ENCODE measurements at places on chromosomes 16 and 17. TPM values are rescaled to one million over a fixed set of nuclear protein-coding genes. Genes with fewer than 3 reads are reported as not detected.

Gene LRRC37B
- total RNA-seq: 6.7 TPM

DNA sequence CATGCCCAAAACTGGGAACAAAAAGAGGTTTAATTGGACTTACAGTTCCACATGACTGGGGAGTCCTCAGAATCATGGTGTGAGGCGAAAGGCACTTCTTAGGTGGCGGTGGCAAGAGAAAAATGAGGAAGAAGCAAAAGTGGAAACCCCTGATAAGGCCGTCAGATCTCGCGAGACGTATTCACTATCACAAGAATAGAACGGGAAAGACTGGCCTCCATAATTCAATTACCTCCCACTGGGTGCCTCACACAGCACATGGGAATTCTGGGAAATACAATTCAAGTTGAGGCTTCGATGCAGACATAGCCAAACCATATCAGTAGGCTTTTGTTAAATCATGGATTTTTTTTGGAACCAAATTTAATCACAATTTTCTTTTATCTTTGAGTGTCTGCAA, 24.4 kb downstream of the RBL2 start:
- DNase-seq: no peak
- no peaks in the 10 kb centered on the region for H3K27me3 ChIP-seq
- H3K4me1 ChIP-seq: no peaks in the 10 kb centered on the region
- peaks cover 5% of the 10 kb centered on the region for H3K36me3 ChIP-seq
- no peak overlapping the region for H3K4me3 ChIP-seq

DNA sequence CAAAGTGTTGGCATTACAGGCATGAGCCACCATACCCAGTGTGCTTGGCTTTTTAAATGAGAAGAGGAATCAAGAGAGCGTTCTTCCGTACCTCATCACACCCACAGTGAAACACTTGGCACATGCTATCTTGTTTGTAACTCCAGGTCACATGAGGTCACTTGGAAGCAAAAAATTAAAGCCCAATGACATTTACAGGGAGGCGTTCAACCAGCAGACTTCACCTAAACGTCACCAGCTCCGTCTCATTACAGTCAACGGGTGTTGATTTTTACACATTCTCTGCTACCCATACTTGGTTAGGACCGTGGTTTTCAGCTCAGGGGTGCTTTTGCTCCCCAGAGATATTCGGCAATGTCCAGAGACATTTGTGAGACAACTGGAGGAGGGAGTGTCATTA, 127.0 kb downstream of the XYLT1 start:
- H3K27me3 ChIP-seq: no peaks in the 10 kb centered on the region
- H3K4me3 ChIP-seq: no peak overlapping the region
- no peak overlapping the region for H3K27ac ChIP-seq
- no peak for DNase-seq
- H3K4me1 ChIP-seq: peaks cover 44% of the 10 kb centered on the region

Gene EVI2B
- 1.6 TPM for total RNA-seq

- no peaks in the 10 kb centered on the region for H3K27me3 ChIP-seq
- H3K36me3 ChIP-seq: no peaks in the 10 kb centered on the region
- DNase-seq: no peak
- H3K4me3 ChIP-seq: no peak overlapping the region
- peak overlapping the region; percentile 37 for H3K27ac ChIP-seq
These were observed 58.8 kb downstream of the GAS7 start for GRCh38 chr17:10139577-10139976.

- no peak for DNase-seq
- H3K36me3 ChIP-seq: peaks cover 11% of the 10 kb centered on the region
- H3K27ac ChIP-seq: no peak overlapping the region
These were observed 24.2 kb downstream of the CRISPLD2 start for GRCh38 chr16:84844049-84844350.

GRCh38 chr16:29809031-29809747, 2.8 kb upstream of the PRRT2 start:
- peaks cover 67% of the 10 kb centered on the region for H3K4me1 ChIP-seq
- H3K27me3 ChIP-seq: peaks cover 6% of the 10 kb centered on the region
- DNase-seq: no peak
- peak overlapping the region; percentile 94 for H3K4me3 ChIP-seq
- peak overlapping the region; percentile 90 for H3K27ac ChIP-seq

DNA sequence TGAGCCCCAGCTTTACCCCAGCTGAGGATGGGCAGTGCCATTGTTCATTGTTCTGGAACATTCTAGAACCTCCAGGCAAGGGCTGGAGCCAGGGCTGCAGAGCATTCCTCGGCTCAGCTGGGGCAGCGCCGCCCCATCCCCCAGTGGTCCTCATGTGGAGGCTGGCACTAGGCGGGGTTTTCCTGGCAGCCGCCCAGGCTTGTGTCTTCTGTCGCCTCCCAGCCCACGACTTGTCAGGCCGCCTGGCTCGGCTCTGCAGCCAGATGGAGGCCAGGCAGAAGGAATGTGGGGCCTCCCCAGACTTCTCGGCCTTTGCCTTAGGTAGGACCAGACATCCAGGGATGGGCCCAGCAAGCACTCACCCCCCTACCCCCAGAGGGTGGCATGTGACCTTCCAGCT, at the start of gene TMEM95:
TSS of gene TMEM95 (plus strand) at position 104 of the 400 bp plus-strand sequence. CDS start at position 153, 49 bp downstream.
- no peaks in the 10 kb centered on the region for H3K36me3 ChIP-seq
- 0 out of 2 replicates have a peak, but pooled peaks cover 2% of the 10 kb centered on the region for H3K27me3 ChIP-seq
- peak within 1 kb of the TSS; percentile 79 for H3K27ac ChIP-seq
- H3K4me3 ChIP-seq: peak within 1 kb of the TSS; percentile 73
- DNase-seq: no peak

Gene CDH13
- total RNA-seq: 12.8 TPM

Gene HEXD
- 5.2 TPM for total RNA-seq

- H3K4me1 ChIP-seq: no peaks in the 10 kb centered on the region
- H3K27me3 ChIP-seq: no peaks in the 10 kb centered on the region
- H3K27ac ChIP-seq: no peak overlapping the region
- H3K4me3 ChIP-seq: no peak overlapping the region
- H3K36me3 ChIP-seq: no peaks in the 10 kb centered on the region
These were observed 105.8 kb upstream of the ADAMTS18 start for GRCh38 chr16:77540646-77541045.

Gene CCT6B
- total RNA-seq: 1.4 TPM

Gene ASGR1
- total RNA-seq: 1.0 TPM

DNA sequence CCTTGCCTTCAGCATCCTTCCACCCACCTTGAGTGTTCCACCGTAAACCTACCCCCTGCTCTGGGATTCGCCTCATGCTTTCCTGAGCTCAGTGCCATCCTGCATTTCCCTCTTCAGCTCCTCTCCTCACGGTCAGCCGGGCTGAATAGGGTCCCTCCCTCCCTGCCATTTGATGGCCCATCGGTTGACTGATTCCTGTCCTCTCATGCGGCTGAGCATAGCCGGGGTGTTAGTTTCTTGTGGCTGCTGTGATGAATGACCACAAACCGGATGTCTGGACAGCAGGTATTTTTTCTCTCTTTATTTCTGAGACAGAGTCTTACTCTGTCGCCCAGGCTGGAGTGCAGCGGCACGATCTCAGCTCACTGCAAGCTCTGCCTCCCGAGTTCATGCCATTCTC, 44.1 kb upstream of the MGAT5B start:
- no peak overlapping the region for H3K4me3 ChIP-seq
- no peaks in the 10 kb centered on the region for H3K36me3 ChIP-seq
- H3K27ac ChIP-seq: no peak overlapping the region
- DNase-seq: no peak

- no peaks in the 10 kb centered on the region for H3K4me1 ChIP-seq
- H3K27ac ChIP-seq: no peak overlapping the region
- H3K4me3 ChIP-seq: no peak overlapping the region
- no peaks in the 10 kb centered on the region for H3K27me3 ChIP-seq
These were observed 25.8 kb upstream of the TNFSF12 start for GRCh38 chr17:7523033-7523432.

DNA sequence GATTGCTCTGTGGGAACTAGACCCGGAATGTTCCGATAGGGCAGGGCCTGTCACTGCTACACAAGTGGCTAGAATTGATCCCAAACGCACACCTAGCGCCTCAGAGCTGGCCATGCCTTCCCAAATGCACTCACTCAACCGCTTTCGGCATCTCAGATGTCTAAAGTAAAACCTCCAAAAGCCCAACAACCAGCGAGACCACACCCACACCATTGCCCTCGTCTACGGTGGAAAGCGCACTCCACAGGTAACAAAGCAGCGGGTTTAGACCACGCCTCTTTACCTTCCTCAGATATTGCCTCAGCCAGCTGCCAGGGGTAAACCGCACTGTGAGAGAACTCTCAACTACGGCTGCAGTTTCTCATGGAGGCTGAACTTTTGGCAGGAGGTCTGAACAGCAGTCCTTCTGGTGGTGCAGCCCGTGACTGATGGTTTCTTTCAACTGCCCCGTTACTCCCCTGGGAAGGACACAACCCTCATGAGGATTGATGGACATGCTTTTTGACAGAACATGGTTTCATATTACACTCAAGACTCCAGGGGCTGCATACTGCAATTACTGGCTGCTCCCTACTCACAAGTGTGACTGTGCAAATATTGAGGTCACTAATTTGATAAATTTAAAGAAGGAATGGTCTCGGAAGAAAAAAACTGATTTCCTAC, 34.5 kb downstream of the USP7 start:
- H3K27me3 ChIP-seq: no peaks in the 10 kb centered on the region
- H3K36me3 ChIP-seq: peaks cover 19% of the 10 kb centered on the region
- no peak overlapping the region for H3K4me3 ChIP-seq
- DNase-seq: no peak

DNA sequence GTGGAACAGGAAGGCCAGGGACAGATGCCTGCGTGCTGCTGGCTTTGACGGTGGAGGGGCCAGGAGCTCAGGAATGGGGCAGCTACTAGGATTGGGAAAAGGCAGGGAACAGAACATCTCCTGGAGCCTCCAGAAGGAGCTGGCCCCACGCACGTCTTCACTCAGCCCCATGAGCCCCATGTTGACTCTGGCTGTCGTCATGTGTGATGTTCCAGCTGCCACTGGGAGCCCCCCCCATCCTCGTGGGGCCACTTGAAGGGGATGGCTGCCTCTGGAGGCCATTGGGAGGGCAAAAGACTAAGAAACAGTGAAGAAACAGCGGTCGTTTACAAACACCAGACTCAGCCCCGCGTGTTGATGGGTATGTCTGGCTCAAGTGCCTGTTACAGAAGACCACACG, 18.5 kb upstream of the APRT start:
- no peaks in the 10 kb centered on the region for H3K36me3 ChIP-seq
- DNase-seq: no peak
- H3K4me1 ChIP-seq: no peaks in the 10 kb centered on the region
- H3K27ac ChIP-seq: no peak overlapping the region
- H3K4me3 ChIP-seq: no peak overlapping the region

Gene SLC35G6
- not detected for total RNA-seq

GRCh38 chr17:64787255-64787920, 125.3 kb upstream of the SMURF2 start:
- H3K4me3 ChIP-seq: no peak overlapping the region
- no peak overlapping the region for H3K27ac ChIP-seq
- peaks cover 5% of the 10 kb centered on the region for H3K36me3 ChIP-seq
- H3K27me3 ChIP-seq: peaks cover 1% of the 10 kb centered on the region
- no peak for DNase-seq

GRCh38 chr17:63102034-63102433, 136.0 kb downstream of the TANC2 start:
- H3K4me3 ChIP-seq: no peak overlapping the region
- peaks cover 24% of the 10 kb centered on the region for H3K4me1 ChIP-seq
- no peaks in the 10 kb centered on the region for H3K27me3 ChIP-seq
- peaks cover 28% of the 10 kb centered on the region for H3K36me3 ChIP-seq
- DNase-seq: no peak

- peaks cover 39% of the 10 kb centered on the region for H3K36me3 ChIP-seq
- H3K4me1 ChIP-seq: peaks cover 83% of the 10 kb centered on the region
- DNase-seq: peak; percentile 81
- peak overlapping the region; percentile 38 for H3K4me3 ChIP-seq
These were observed 14.2 kb downstream of the SAP30BP start for GRCh38 chr17:75681289-75681688.

DNA sequence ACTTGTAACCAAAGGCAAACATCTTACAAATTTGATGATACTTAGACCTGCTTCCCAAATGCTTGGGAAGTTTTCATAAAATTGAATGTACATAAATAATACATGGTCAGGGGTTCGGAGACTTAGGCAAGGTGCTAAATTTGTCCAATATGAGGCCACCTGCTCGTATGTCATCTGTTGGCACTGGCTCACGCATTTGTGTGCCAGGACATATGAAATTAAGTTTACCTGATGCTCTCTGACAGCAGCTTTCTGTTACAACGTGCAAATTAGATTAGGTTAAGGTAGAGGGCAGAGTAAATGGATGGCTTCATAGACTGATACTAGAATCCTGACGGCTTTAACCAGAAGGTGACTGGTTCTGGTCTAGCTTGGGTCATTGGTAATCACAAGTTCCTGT, 970.3 kb upstream of the RBFOX1 start:
- no peak overlapping the region for H3K27ac ChIP-seq
- peaks cover 3% of the 10 kb centered on the region for H3K36me3 ChIP-seq
- H3K4me1 ChIP-seq: no peaks in the 10 kb centered on the region
- H3K4me3 ChIP-seq: no peak overlapping the region
- no peak for DNase-seq

GRCh38 chr17:77297693-77298666, 157.2 kb downstream of the SEC14L1 start:
- H3K4me1 ChIP-seq: no peaks in the 10 kb centered on the region
- no peak overlapping the region for H3K27ac ChIP-seq
- H3K27me3 ChIP-seq: no peaks in the 10 kb centered on the region

Measured in HFFc6 (cell line).